ENCODE measurements at places on chromosomes 6 and 20.
A peak's percentile ranks its signal among the peaks of the same experiment; 100 is the strongest.

GRCh38 chr6:108068182-108068581 is 6.4 kb downstream of the OSTM1 start:
- no peak for DNase-seq

- DNase-seq = no peak
Observed at GRCh38 chr6:127902933-127903332, 2.1 kb upstream of the THEMIS start.

DNA sequence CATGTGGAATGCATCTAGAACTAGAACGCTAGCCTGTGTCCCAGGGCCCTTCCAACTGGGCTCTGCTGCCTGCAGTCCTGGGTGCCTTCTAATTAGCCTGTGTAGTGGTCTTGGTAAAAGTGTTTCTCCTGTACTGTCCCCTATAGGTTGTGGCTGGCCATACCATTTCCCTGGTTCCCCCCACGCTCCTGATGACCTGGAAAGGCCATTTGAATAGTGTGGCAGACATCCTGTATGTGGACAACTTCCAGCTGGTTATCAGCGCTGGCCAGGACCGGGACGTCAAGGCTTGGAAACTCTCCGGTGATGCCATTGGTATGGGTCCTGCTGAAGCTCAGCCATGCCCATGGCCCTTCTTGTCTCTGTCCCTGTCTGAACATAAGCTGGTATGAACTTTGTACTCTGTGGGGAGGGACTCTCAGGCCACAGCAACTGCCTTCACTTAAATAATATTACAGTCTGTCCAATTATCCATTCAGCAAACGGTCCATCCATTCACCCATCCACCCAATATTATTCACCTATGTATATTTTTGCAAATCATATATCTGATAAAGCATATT is 60.7 kb downstream of the SUN5 start:
- no peak for DNase-seq

DNA sequence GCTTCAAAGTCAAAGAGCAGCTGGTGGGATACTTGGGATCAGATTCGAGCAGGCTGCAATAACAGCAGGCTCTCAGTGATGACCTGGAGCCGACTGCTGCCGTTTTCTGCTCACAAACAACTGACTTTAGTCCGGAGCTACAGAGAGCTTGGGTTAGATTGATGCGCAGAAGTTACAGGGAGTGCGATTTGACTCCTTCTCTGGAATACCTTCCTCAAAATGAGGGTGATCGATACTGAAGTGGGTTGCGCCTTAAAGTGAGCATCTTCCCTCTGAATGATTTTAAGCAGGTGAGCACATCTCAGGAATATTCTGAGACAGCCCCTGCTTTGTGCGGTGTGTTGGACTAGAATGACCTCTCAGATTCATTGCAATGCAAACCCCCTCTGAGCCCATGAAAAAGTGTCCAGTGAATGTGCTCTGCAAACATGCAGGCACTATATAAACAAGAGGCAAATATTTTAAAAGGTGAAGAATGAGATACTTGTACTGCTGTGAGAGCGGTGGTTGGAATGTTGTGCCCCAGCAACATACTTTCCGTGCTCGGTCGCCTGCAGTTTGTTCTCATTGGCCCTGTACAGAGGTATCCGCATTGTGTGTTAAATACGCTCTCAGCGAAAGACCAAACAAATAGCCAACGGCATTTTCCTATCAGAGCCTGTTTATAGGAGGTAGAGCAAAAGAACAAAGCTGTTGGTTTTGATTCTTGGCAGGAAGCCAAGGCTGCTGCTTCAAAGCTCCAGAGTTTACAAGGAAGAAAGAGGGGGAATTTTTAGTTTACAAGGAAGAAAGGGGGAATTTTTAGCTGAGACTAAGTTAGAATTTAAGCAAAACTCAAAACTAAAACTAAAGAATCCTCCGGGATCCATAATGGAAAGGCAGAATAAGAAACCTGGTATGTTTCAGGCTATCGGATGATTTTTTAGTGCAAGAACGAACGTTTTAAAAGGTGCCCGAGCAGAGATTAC is 67.7 kb downstream of the PHACTR2 start:
- DNase-seq = no peak

DNA sequence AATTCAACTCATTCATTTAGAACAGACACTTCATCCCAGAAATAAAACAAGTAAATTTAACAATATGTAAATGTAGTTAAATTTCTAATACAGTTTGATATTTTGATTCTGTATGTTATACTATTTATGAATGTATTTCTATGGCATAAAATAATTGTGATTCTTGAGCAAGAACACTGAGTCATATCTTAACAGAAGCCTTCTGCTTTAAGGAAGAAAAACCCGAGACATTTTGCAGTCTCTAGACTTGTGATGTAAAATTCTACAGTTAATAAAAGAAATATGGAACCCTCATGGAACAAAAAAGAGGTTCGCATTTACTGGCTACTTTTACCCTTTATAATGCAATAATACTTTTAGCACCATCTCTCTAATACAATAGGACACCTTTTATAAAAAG is 47.9 kb upstream of the SCML4 start:
- no peak for DNase-seq

DNA sequence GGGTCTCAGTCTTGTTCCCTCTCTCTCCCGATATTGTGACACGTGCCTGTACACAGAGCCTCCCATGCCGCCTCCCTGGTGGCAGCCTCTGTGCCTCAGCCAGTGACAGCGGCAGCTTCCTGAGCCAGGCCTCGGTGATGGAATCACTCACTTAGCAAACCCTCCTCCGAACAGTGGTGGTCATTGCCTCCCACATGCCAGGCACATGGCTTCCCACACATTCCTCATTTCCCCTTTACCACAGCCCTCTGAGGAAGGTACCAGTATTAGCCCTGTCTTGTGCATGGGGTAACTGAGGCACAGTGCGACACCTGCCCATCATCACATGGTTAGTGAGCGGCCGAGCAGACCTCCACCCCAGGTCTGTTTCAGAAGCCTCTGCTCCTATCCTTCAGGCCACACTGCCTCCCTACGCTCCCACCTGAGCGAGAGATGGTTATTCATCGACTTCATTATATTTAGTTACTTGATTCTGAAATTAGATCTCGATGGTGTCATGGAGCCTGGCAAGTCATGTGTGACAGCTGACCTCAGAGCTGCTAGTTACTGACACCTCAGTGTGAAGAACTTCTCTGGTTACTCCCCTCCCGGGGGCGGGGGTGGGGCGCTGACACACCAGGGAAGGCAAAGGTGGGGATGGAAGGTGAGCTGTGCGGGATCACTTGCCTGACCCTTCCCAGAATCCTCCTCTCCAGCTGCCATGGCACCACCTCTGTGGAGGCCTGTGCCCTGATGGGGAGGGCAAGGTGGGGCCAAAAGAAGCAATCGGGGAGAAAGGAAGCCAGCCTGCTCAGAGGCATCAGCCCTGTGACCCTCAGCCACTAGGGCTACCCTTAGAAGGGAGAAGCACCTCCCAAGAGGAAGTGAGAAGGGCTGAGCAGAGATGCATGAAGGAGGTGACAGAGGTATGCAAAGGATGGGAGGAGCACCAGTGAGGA is 17.9 kb downstream of the MDGA1 start:
- DNase-seq = no peak

DNA sequence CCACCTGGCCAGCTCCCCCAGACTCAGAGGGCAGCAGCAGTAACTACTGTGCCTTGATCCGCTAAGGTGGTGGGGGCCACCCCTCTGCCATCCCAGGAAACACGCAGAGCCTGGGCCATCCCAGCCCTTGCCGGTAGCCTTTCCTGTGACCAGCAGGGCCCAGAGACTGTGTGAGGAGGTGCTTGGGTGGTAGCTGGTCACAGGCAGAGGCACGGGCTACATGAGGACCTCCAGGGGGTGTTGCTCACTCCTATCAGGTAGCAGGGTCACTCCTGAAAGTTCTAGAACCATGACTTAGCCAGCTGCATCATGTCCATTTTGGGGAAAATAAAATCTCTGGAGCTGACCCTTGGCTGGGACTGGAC is 22.8 kb downstream of the PCMTD2 start:
- no peak for DNase-seq

DNA sequence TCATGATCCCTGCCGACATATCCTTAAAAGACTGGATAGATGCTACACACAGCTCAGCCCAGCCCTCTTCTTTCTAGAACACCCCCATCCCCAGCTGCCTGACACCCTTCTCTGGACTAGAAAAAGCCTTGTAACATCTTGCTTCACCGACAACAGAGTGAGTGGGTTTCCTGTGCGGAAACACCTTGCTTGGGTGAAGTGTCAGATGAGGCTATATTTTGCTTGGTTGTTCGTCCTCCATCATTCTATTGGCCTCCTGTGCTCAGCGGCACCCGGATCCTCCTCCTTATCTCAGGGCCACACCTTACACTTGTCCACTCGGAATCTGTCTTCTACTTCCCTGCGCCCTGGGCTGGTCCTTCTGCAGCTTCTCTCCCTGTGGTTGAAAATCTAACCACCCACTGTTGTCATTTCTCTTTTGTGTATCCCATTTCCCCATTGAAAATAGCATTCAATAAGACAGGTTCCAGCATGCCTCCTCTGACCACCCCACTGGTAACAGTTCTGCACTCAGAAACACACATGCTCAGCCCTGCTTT is 101.3 kb upstream of the MLN start:
- peak; percentile 26 for DNase-seq
